Stimulated activated CD4-positive, alpha-beta T cell treated with anti-CD3 and anti-CD28 coated beads, Interleukin-4, amount 100 ng/mL, for 48 hours (primary cell): ENCODE measurements at places on chromosomes 11 and 22.
A peak's percentile ranks its signal among the peaks of the same experiment; 100 is the strongest.

- no peak for DNase-seq
These were observed 109.8 kb upstream of the BID start for GRCh38 chr22:17884084-17884483.

GRCh38 chr22:35059632-35060031 lies 6.3 kb upstream of the ISX start:
- DNase-seq = no peak

GRCh38 chr22:19722178-19722981 lies 959 bp upstream of the GP1BB start:
- no peak for DNase-seq

DNA sequence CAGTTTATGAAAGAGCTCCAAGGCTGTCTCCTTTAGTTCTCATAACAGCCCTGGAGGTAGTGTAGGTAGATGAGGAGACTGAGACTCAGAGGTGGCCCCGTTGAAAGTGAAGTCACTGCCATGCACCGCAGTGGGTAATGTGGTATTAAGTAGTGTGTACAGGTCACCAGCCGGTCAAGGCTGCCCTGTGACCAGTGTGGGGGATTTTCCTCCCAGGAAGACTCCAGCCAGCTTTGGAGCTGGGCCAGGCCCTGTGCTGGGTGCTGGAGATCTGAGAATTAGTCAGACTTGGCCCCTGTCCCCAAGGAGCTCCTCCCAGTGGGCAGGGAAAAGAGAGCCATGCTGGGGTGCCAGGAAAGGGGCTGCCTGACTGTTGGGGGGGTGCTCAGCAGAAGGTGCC lies 5.3 kb downstream of the OMP start:
- no peak for DNase-seq

- DNase-seq = no peak
These were observed 11.2 kb upstream of the NCAM1 start for GRCh38 chr11:112949781-112950575.

DNA sequence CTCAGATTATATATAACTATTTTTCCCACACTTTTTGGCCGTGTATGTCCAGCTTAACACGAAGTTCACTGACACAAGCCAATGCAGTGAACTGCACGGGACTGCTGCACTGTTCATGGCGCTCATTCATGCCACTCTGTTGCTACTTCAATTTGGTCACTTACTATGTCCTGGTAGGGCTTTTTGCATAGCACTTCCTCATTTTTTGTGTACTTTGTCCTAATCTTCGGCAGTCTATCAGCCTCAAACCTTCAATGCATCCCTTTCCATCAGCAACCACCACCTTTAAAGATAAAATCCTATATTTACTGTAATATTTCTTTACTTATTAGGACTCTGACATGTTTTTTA lies 18.7 kb upstream of the ARHGAP32 start:
- DNase-seq = no peak

GRCh38 chr11:8886322-8886721 lies 24.7 kb upstream of the AKIP1 start:
- no peak for DNase-seq

DNA sequence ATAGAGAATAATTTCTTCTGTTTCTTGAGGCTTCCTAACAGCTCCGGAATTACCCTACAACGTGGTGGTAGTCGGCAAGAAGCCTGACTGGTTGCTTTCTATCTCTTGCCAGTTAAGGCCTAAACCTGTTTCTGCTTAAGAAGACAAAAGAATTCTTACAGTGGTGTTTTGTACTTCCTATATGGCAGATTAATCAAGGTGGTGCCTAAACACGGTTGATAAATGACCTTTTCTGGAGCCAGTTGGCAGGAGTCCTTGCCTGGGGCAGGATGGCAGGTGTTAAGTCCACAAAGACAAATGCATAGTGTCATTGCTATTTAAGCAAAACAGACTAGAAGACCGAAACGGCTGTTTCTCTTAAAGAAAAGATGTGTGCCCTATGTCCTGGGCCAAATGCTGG lies 9.9 kb downstream of the GVQW3 start:
- DNase-seq = no peak

GRCh38 chr11:73257342-73258103 lies 14.6 kb upstream of the P2RY6 start:
- DNase-seq = no peak

- no peak for DNase-seq
These were observed 105.8 kb upstream of the SLC5A12 start for GRCh38 chr11:26827567-26828081.

DNA sequence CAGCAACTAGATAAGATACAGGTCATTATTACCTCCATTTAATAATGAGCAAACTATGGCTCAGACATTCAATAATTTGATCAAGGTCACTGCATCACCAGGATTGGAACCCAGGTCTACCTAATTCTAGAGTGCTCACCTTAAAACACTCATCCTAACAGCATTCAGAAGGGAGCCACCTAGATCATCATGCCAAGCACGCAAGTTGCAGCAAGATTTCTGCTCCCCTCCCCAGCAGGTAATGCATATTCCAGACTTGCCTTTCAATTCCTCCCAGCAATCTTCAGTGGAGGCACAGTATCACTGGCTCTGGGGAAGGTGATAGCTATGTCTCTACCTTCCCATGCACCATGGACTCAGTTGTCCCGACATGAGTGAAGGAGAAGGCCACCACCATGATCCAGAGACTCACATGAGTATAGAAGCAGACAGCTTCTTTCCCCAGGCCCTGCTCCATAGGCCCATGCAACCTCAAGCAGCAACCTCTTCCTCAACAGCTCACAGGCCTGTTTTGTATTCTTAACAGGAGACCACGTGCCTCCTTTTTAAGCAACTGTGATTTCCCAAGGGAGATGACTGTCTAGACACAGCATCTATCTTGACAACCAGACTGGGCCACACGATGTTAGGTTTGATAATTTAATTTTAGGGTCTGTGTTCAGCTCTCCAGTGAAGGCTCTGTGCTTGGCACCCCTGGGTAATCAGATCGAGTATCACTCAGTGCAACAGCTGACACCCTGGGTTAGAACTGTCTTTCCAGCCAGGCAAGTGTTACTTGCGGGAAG lies 36.4 kb downstream of the RAB30 start:
- DNase-seq = no peak

DNA sequence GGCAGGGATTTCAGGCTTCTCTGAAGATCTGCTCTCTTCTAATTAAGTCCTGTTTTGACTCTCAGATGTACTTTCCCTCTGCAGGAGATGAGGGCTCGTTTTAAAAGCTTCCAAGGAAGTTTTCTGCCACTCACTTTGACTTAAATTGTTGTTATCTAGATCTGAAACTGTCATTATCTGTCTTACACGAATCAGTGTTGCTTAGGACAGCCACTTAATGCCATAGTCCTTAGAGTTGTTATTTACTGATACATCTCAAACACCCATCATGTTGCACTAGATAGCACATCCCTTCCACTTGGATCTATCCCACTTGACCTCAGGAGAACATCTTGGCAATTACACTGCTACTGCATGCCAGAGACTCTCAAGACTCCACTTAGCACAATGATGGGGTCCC lies 86.9 kb upstream of the FAT3 start:
- no peak for DNase-seq

GRCh38 chr11:133559833-133560471 lies 27.7 kb upstream of the OPCML start:
- no peak for DNase-seq

- DNase-seq = no peak
These were observed 26.9 kb upstream of the USP47 start for GRCh38 chr11:11814614-11815452.

DNA sequence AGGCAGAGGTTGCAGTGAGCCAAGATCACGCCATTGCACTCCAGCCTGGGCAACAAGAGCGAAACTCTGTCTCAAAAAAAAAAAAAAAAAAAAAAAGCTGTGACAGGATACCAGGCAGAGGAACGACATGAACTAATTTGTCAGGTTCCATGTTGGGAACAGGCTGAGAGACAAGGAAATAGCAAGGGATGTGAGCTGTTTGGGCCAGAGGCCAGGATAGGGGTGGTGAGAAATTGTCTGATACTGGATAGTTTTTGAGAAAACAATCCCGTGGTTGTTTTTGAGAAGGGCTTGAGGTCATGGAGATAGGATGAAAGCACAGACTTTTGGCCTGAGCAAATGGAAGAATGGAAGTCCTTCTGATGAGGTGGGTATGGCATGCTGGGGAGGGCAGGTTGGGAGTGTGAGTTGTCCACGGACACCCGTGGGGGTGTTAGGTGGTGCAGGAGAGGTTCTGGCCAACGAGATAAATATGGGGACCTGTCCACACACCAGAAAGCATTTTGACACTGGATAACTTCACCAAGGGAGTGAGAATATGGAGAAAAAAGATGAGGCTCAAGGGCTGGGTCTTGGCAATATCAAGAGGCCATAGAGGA lies 13.7 kb downstream of the PIWIL3 start:
- DNase-seq = no peak

- no peak for DNase-seq
These were observed 31.6 kb upstream of the JAM3 start for GRCh38 chr11:134037046-134037908.

GRCh38 chr11:126636911-126637794 lies 281.7 kb downstream of the ST3GAL4 start:
- no peak for DNase-seq

GRCh38 chr11:108364159-108364558 lies 103.2 kb downstream of the C11orf65 start:
- DNase-seq = no peak

GRCh38 chr11:134662629-134663360 lies 250.8 kb upstream of the B3GAT1 start:
- DNase-seq = no peak

DNA sequence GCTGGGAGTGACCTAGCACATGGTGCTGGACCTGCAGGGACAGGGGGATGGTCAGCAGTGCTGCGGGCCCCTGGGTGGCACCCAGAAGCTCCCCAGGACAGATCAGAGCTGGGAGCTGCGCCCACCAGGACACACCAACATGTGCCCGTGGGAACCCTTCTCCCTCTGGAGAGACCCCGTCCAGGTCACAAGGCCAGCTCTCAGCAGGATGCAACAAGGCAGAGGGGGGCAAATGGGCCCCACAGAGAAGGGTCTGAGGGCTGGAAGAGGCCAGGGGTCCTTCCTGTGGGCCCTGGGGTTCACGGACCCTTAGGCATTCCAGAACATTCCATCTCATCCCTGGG lies 6.2 kb downstream of the DUSP8 start:
- no peak for DNase-seq

DNA sequence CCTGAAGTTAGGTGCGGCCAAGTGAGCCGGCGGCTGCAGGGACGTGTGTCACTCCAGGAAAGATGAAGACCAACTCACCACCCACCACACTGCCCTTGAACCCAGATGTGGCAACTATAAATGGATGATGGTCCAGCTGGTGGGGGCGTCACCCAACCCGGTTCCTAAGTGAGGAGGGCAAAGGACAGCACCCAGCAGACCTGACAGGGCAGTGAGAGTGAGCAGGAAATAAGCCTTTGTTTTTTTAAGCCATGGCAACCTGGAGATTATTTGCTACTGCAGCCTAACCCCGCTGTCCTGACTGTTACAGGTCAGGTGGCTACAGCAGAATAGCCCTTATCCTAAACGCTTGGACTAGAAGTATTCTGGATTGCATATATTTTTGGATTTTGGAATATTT lies 228.9 kb downstream of the CTTN start:
- DNase-seq = no peak

DNA sequence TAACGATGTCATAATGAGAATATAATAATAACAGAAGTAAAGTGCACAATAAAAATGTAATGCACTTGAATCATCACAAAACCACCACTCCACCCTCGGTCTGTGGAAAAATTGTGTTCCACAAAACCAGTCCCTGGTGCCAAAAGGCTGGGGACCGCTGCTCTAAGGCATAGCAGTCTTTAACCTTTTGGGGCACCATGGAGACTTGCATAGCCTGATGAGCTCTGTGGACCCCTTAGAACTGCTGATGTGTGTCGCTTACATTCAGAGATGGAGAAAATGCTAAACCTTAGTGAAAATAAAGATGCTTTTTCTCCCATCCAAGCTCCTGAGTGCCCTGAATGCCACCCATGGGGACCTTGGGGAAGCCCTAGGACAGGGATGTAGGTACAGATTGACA lies 87.6 kb upstream of the SEPTIN5 start:
- no peak for DNase-seq

DNA sequence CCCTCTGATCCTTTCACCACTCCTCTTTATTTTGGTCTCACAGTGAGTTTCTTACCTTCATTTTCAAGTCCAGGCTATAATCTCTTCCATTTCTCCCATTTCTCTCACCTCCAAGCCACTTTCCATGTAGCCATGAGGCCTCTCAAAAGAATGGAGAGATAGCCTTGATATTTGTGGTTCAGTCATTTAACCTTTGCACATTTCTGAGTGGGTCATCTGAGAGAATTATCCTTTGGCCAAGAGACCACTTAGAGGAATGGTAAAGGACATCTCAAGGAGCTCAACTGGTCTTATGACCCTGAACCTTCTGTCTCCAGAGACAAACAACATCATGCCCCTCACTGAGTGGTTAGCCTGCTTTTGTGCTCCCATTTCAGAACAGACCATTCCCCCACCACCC lies 121.1 kb downstream of the KIRREL3 start:
- DNase-seq = no peak

GRCh38 chr11:130388607-130389205 lies 39.7 kb downstream of the ADAMTS8 start:
- DNase-seq = no peak

DNA sequence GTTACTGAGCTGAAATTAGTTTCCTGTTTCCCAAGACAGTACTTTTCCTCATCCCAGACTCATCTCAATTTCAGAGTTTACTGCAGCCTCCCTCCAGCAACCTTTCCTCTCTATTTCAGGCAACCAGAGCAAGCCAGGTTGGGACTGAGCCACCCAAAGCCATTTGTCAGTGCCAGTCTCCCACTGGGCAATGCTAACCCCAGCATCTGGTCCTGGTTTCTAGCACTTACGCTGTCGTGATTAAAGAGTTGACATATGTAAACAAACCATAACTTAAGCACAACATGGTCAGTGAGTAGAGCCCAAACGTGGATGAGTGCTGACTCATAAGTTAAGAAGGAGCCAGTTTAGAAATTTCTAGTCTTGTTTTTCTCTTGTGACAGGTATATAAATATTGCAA lies 119.6 kb upstream of the BLID start:
- DNase-seq = no peak

- DNase-seq = no peak
These were observed 732.7 kb downstream of the TBC1D22A start for GRCh38 chr22:47495110-47495509.

DNA sequence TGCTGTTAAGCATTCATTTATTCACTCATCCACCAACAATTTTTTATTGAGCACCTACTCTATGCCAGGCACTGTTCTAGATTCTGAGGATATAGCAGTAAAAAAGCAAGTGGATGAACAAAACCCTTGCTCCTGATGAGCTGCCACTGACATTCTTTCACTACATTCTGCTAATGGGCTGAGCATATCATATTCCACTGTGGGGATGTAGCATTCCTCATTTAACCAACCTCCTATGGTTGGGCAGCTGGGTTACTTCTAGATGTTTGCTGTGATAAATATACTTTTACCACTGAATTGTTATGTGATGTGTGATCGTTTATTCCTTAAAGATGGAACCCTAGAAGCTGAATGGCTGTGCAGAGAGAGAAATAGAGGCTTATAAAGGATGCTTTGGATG lies 176.9 kb downstream of the MN1 start:
- no peak for DNase-seq

GRCh38 chr11:75445315-75445953 lies 12.4 kb upstream of the KLHL35 start:
- DNase-seq = peak; percentile 76

GRCh38 chr11:8218409-8218808 lies 45.3 kb downstream of the LMO1 start:
- no peak for DNase-seq

- no peak for DNase-seq
These were observed 399.1 kb upstream of the DDI1 start for GRCh38 chr11:103637295-103637694.

GRCh38 chr11:31408201-31408600 lies 38.5 kb downstream of the DNAJC24 start:
- DNase-seq = no peak
